Left renal cortex interstitium (tissue), 4 donors: ENCODE measurements at places on chromosomes 5 and 9.

DNA sequence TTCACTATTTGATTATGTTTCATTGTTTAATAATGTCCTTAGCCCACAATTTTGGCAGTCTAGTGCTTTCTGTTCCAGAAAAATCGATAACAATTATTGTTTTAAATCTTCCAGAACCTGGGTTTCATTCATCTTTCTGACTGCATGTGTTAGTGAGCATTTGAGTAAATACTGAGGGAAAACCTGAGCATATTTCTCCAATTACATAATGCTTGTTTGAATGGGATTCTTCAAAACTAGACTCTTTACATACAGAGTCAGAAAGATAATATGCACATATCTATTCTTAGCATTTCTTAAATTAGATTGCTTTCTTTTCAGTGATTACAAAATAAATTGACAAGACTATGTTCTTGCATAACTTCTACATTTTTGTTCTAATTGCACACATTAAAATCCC lies 21.9 kb downstream of the GABRA6 start:
- DNase-seq, result no peak

GRCh38 chr9:88920645-88921044 lies 70.6 kb upstream of the S1PR3 start:
- DNase-seq, result no peak

DNA sequence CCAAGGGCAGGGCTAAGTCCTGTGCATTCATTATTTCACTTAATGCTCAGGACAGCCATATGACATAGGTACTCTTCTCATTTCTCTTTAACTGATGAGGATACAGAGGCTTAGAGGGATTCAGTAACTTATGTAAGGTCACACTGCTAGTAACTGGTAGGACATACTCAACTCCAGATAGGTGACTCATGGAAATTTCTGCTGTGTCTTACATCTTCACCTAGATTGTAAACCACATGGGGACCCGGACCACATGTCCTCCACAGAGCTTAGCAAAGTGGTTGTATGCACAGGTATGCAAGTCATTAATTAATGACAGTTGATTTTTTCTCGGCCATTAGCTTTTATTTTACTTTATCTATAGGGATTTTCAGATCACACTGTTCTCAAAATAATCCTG lies 29.3 kb downstream of the SLC1A1 start:
- DNase-seq, result no peak

GRCh38 chr9:106947106-106947900 lies 84.3 kb downstream of the ZNF462 start:
- no peak for DNase-seq

DNA sequence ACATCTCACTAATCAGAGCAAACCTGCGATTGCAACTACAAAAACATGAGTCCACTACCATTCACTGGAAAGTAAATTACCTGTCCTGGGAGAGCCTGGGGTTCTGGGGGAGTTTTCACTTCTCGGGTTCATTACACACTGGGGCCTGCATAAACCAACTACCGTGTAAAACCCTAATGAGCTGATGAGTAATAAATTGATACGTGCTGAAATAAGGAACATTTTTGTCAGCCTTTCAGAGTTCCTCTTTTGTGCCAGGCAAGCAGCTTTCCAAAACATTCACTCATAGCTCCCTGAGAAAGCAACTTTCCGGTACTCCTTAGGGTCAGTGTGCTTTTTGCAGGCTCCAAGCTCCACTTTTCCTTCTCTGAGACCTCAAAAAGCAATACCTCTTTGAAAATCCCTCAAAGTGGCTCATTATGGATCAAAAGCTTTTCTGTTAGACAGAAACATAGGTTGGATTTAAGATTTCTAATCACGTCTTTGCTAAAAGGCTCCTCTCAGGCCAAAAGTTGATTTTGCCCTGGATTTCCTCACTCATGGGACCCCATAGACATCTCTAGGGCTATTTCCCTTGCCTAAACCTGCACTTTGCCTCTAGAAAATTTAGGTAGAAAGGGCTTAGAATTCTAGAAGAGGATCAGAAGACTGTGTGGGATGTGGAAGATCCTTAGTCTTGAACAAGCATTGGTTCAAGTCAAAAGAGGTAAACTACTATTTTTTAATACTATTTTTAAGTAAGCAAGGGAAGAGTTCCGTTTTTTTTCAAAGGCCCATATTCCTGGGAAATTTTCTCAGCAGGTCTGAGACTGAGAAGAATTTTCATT lies 74.8 kb downstream of the ST8SIA4 start:
- DNase-seq, result no peak

DNA sequence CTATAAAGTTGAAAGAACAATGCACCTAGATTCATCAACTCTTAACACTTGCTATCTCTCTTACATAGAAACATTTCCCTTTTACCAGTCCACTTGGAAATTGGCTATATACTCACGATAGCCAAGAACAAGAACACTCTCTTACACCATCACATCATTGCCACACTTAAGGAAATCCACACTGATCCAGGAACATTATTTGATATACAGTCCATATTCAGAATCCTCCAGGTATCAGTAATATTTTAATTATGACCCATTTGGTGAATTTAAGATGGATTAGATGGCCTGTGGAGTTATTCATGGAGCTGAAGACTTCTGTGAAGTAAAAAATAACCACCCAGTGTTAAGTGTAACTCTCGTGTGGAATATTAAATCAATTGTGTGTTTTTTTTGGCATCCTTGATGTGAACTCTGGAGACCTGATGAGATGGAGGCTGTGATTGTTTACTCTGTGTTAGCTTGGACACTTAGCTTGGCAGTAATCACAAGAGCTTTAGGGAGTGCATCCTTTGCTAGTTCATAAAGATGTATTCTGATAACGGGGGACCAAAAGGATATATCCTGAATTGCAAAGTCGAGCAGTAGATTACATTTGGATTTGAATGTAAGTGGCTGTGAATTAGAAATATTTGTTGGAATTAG lies 52.0 kb upstream of the ABL1 start:
- no peak for DNase-seq

DNA sequence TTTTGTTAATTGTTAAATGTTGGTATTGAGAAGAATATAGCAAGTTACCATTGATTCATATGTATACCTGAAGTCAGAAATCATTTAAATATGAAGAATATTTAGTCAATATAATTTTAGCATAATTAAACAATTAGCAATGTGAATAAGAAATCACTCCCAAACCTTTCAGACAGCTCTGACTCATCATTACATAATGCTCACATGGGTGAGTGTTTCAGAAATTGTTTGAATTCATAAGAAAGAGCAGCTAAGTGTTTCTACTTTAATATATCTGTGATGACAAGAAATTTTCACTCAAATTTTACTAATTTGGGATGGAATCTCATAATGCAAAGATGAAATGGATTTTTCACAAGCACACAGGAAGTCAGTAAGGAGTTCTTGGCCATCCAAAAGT lies 42.0 kb upstream of the CDC42SE2 start:
- no peak for DNase-seq

DNA sequence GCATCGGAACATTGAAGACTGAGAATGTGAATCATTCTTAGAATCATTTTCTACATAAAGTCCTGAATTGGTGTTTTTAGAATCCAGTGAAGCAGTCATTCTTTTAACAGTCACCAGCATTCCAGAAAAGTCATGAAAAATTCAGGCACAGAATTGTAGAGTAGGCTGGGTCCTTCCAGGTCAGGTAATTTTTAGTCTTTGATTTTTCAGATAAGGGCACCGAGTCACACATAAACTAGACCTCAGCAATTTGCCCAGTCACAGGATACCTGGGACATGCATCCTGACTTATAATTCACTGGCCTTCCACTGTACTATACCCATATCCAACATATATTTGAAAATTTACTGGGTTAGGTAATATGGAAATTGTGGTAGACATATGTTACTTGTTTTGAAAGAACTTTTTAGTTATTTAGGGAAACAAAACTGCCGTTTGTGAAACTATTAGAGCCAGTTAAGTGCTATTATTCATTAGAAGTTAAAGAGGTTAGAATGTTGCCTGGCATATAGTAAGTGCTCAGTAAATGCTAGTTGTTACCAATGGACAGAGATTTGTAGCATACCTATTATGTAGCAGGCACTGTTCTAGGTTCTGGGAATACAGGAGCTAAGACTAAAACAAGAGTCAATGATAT lies 10.9 kb downstream of the MAN2A1 start:
- DNase-seq, result no peak

GRCh38 chr5:144328980-144329379 lies 158.3 kb downstream of the KCTD16 start:
- DNase-seq, result no peak

GRCh38 chr5:115657881-115658233 lies 32.0 kb upstream of the TMED7 start:
- no peak for DNase-seq

GRCh38 chr5:140011297-140011802 lies 31.7 kb downstream of the NRG2 start:
- no peak for DNase-seq

DNA sequence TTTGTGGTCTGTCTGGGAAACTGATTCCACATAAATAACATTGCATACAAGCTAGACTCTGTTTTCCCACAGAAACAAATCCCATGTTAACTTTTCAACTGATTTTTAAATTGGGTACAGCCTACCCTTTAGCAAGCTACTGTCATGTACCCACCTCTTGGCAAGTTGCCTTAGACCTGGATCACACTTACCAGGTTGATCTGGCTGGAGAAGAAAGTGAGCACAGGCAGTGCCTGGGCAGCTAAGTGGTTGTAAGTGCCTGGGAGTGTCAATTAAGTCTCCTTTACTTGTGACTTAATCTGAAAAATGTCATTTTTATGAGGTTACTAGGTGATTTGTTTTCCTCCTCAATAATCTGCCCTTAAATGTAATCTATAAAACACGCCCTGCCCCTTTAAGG lies 336.4 kb downstream of the ARL15 start:
- no peak for DNase-seq

- DNase-seq, result no peak
Measured at GRCh38 chr9:68897577-68898145, 116.3 kb downstream of the PRKACG start.

- no peak for DNase-seq
Measured at GRCh38 chr5:59296317-59297264, 596.9 kb downstream of the PDE4D start.

- DNase-seq, result no peak
Measured at GRCh38 chr5:141864371-141865370, 13.5 kb downstream of the PCDH1 start.

- DNase-seq, result no peak
Measured at GRCh38 chr5:72255237-72255636, 64.8 kb downstream of the MRPS27 start.

GRCh38 chr5:179345183-179345432 lies 153 bp downstream of the ADAMTS2 start:
- DNase-seq, result no peak

GRCh38 chr5:115116001-115116400 lies 53.7 kb downstream of the TRIM36 start:
- no peak for DNase-seq

GRCh38 chr9:77896938-77897667 lies 134.5 kb downstream of the GNAQ start:
- no peak for DNase-seq

GRCh38 chr5:131854134-131854533 lies 57.3 kb upstream of the FNIP1 start:
- DNase-seq, result no peak

GRCh38 chr9:116700882-116701865 lies 14.1 kb downstream of the TRIM32 start:
- DNase-seq, result no peak

- no peak for DNase-seq
Measured at GRCh38 chr9:113654605-113655428, 191.3 kb downstream of the RGS3 start.

GRCh38 chr5:132431632-132432031 lies 58.9 kb downstream of the IRF1 start:
- DNase-seq, result no peak

DNA sequence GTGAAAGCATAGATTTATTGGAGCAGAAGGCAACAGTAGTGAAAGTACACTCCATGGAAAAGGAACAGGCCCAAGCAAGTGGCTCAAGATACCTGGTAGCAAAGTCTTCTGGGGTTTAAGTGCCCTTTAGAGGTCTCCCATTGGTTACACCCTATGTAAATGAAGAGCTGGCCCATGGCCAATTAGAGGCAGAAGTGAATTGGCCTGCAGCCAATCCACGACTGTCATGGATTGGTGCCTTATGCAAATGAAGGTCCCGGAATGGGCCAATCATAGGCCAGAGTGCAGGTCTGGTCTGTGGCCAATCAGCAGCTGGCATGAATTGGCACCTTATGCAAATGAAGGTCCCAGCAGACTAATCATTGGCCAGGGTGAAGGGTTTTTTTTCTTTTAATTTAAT lies 64.2 kb upstream of the PCSK5 start:
- DNase-seq, result no peak

- peak; percentile 19 for DNase-seq
Measured at GRCh38 chr9:116646661-116647514, 40.2 kb upstream of the TRIM32 start.

- no peak for DNase-seq
Measured at GRCh38 chr5:8446179-8446578, 577.2 kb downstream of the MTRR start.

GRCh38 chr9:109507421-109507838 lies 9.3 kb upstream of the PTPN3 start:
- DNase-seq, result no peak

- DNase-seq, result no peak
Measured at GRCh38 chr9:94677929-94678328, 38.6 kb upstream of the FBP1 start.

- DNase-seq, result no peak
Measured at GRCh38 chr5:57458443-57458842, 24.2 kb downstream of the ACTBL2 start.

DNA sequence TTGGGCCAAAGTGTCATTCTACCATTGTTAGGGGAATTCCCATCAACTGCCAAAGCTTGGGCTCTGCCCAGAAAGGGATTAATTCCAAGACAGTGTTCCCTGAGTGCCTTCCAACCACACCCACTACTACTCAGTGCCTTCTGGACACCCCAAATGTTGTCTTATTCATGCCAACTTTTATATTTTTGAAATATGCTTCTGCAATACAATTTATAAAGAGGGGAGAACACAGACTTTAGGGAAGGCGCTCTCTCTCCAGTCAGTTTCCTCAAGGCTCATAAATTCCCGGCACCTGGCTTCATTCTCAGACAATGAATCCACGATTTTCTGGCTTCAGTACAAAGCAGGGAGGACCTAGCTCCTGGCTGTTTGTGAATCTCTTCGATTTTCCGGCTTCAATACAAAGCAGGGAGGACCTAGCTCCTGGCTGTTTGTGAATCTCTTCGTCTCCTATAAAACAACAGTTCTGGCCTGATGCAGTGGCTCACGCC lies 120.1 kb upstream of the MYO10 start:
- no peak for DNase-seq

- DNase-seq, result no peak
Measured at GRCh38 chr5:140113180-140113698, 670 bp upstream of the PURA start.

GRCh38 chr5:107373549-107374263 lies 297.0 kb downstream of the EFNA5 start:
- no peak for DNase-seq
